ENCODE measurements at places on chromosomes 16 and 17.

GRCh38 chr16:15708096-15708495 is 58.1 kb downstream of the NDE1 start:
- no peak for DNase-seq

- DNase-seq, result no peak
These were observed 545.7 kb downstream of the NPIPA7 start for GRCh38 chr16:16924613-16925012.

DNA sequence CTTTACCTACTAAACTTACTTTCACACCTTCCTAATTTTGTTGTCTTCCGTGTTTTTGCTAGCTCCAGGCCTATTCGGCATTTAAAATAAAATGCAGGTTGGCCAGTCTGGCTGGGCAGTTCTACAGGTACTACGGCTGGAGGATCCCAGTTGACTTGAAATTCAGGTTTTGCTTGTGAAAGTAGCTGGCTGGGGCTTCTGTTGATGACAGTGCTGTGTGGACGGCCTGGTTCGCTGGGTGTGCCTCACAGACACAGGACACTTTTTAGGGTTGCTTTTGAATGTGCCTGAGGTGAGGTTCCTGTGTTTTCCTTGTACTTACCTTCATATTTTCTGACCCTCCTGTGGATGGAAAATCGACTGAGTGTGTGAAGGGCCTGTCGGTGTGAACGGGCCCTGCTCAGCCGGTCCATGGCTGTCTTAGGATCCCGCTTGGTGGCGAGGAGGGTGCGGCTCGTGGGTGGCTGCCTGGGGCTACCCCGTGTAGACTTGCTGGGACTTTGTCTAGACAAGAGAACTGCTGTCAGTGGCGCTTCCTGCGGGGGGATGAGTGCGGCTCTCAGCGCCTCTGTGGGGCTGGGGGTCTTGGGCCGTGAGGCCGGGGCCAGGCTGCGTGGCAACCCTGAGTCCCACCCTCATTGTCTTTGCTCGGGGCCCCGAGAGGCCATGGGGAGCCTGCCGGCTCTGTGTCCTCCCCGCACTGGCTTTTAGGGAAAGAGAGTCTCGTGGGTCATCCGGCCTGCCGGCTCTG is 18.7 kb upstream of the ZNF750 start:
- DNase-seq, result no peak

GRCh38 chr17:70365091-70365583 is 195.8 kb downstream of the KCNJ2 start:
- DNase-seq, result no peak

- no peak for DNase-seq
These were observed 10.9 kb upstream of the ZFP90 start for GRCh38 chr16:68528233-68528632.

- DNase-seq, result no peak
These were observed 6.7 kb downstream of the GPR142 start for GRCh38 chr17:74373838-74374606.

DNA sequence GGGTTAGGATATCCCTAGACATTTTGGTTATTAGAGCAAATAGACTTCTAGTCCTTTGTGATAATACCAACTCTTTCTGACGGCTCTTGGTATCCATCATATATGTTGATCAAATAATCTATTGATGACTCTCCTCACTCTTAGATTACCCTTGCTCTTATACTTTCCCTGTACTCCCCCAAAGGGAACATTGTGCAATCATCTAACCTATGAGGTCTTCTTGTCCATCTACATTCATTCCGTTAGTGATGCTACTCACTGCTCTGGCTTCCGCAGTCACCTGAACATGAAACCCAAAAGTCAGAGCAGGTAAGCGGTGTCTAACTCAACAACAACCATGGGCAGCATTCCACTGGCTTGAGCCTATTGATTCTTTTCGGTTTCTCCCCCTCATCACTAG is 223.7 kb upstream of the SALL1 start:
- DNase-seq, result no peak

GRCh38 chr16:22879466-22879865 is 65.5 kb downstream of the HS3ST2 start:
- no peak for DNase-seq

- no peak for DNase-seq
These were observed 30.2 kb downstream of the BMERB1 start for GRCh38 chr16:15464401-15465186.

DNA sequence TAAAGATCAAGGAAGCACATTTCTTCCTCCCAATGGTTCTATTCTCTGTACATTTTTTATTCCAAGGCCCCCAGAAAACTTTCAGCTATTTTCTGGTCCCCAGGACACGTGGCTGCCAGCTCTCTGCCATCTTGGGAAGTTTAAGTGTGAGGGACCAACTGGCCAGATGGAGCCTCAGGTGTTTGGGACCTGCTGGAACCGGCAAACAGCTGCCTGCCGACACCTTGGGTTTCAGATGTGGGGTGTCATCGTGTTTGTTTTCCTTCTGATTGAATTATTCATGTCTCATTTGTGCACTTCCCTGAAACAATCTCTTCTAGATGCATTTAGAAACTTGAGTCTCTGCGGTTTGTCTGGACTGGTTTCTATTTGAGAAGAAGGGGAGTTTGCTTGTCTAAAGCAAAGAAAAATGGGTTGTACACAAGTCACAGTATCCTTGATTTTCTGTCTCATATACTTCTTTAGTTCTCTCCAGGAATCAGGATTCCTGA is 386.5 kb downstream of the SLC39A11 start:
- no peak for DNase-seq

All from esophagus squamous epithelium (tissue), 5 donors.